GM12892 (cell line): ENCODE measurements at places on chromosomes 16 and 17.

GRCh38 chr16:68395815-68396214 is 52.5 kb downstream of the SMPD3 start:
- no peak for DNase-seq

DNA sequence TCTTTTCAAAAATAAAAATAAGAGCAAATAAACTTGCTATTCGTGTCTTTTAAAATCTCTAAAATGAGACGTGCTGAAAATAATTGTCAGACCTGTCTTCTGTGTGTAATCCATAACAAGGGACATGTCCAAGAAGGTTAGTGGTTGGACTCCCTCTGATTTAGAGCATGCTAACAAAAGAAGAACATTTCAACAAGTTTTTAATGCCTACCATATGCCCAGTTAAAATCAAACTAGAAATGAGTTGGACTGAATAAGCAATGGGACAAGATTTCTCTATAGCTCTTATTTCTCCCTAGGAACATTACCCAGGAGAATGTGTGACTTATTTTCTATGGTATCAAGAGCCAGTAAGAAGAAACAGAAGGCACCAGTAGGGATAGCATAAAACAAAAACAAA is 689.7 kb upstream of the SOX9 start:
- DNase-seq = no peak

- no peak for DNase-seq
Measured at GRCh38 chr16:84453061-84453752, 51.3 kb downstream of the MEAK7 start.

DNA sequence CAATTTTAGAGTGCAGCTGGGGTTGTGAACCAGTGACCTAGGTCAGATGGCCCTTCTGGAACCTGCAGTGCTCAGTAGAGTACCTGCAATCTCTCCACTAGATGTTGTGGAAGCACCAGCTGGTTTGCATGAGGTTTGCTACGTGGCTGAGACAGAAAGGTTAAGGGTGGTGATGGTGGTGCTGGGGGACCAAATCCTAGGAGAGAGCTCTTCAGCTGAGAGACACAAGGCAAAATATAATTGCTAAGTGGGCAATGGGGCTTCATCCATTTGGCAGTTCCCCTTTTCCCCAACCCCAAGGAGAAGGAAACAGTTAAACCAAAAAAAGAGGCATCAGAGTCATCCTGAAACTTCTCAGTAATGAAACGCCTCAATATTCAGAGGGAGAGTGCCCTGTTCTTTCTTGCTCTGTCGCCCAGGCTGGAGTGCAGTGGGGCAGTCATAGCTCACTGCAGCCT is 13.9 kb downstream of the ITPRIPL2 start:
- DNase-seq = no peak

DNA sequence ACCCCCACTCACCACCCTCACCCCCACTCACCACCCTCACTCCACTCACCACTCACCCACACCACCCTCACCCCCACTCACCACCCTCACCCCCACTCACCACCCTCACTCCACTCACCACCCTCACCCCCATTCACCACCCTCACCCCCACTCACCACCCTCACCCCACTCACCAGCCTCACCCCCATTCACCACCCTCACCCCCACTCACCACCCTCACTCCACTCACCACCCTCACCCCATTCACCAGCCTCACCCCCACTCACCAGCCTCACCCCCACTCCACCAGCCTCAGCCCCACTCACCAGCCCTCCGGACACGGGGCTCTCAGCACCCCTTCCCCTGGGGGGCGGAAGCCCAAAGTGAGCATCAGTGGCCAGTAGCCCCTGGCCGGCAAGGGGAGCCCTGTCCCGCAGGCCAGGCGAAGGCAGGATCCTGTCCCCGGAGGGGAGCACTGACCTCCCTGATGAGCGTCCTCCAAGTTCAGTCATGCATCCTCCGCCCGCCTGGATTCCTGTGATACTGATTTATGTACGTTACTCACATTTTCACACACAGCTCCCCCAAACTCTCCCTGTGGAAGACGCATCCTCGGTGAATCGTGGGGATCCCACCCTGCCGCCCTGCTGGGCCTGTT is 18.0 kb upstream of the C1QTNF8 start:
- DNase-seq = no peak

DNA sequence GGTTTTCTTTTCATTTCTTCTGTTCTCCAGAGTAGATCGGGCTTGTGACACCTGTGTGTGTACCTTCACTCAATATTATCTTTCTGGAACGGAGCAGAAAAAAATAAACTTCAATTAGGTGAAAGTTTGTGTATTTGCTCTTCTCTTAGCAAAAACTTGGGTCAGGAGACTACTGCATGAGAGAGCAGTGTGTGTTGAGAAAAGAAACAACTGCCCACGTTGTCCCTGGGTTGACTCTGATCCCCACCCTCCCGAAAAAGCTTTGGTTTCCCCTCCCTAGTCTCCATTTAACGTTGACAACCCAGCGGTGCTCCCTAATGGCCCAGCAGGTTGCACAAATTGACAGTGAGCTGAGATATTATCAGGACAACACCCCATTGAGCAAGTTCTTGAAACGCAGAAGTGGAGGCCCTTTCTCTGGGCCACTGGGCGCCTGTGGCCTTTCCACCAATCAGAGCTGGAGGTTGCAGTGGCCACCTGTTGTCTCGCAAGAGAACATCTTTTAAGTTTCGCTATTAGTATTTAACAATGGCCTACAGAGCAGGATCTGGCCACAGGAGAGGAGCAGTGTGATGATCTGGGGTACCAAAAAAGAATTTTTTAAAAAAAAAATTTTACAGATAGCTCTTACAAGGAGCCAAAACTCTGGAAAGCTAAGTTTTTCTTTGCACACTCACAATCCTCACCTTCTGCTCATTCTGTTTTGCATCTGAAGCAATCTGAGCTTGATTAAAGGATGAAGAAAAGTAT is 1.5 kb upstream of the TOX3 start:
- DNase-seq = no peak

GRCh38 chr17:4256952-4257351 is 6.8 kb downstream of the ANKFY1 start:
- no peak for DNase-seq

DNA sequence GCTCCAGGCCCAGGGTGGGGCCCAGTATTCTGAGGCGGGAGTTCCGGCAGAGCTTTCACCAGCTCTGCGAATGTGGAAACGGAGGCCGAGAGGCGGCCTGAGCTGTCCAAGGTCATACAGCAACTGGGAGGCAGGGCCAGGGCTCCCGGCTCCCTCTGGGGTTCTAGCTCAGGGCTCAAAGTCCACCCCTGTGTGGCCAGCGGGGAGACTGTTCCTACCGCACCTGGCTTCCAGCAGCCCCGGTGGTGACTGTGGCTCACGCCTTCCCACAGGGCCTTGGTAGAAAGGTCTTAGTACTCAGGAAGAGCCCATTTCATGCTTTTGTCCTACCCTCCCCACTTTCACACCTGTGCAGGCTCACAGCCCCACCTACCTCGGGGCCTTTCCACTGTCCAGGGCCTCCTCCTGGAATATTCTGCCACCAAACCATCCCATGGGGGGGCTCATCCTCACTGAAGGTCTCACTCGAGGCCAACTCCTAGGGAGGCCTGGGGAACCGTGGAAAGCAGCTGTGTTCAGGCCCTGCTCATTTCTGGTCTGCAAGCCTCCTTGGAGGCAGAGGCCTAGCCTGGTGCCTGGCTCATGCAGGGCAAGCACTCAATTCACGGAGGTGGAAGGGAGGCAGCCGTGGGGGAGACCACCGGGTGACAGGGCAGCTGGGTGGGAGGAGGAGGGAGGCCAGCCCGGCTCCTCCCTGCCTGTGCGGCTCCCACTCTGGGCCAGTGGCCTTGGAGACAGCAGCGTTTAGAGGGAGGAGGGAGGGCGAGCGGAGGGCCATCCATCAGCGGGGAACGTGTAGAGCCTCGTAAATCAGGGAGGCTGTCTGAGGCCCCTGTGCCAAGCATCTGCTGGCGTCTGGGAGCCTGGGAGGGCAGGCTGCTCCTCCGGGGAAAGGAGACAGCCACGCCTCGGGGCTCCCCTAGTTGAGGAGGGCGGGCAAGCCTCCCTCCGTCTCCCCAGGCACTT is 12.7 kb upstream of the DOC2B start:
- no peak for DNase-seq

DNA sequence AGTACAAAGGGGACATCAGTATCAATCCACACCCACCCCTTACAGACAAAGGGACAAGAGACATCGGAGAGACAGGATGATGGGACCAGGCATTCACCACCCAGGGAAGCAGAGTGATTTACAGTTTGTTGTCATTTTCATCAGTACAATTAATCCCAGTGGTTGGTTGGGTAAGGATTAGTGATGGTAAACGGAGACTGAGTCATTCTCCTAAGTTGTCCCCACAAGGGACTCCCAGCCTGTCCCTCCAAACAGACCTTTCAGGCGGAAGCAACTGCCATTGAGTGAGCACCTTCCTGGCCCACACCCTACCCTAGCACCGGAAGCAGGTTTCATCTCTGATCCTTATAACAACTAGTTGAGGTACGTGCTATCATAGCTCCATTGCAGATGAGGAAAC is 11.2 kb downstream of the PPL start:
- DNase-seq = no peak

GRCh38 chr17:77148077-77148939 is 7.5 kb downstream of the SEC14L1 start:
- DNase-seq = no peak

- no peak for DNase-seq
Measured at GRCh38 chr17:31085563-31085962, 9.2 kb upstream of the NF1 start.

DNA sequence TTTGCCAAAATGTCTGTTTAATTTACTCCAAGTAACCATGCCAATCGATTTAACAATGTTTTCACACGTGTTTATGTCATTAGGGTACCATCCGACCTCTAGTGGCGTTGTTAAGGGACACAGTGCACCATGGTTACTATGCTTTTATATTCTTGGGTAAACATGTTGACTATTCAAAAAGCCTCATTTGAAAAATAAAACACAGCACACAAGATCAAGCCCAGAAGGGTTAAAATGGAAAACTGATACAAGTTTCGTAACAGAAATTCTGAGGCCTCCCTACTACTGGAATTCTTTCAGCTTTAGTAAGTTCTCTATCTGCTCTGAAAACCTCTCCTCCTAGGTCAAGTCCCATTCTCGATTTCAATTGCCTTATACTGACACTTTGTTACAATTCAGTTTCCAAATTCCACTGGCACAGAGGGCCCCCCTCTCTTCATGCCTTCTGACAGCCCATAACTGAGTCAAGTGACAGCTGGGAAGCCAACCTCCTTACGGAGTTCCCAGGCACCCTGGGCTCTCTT is 2.1 kb downstream of the CFAP20 start:
- DNase-seq = no peak

DNA sequence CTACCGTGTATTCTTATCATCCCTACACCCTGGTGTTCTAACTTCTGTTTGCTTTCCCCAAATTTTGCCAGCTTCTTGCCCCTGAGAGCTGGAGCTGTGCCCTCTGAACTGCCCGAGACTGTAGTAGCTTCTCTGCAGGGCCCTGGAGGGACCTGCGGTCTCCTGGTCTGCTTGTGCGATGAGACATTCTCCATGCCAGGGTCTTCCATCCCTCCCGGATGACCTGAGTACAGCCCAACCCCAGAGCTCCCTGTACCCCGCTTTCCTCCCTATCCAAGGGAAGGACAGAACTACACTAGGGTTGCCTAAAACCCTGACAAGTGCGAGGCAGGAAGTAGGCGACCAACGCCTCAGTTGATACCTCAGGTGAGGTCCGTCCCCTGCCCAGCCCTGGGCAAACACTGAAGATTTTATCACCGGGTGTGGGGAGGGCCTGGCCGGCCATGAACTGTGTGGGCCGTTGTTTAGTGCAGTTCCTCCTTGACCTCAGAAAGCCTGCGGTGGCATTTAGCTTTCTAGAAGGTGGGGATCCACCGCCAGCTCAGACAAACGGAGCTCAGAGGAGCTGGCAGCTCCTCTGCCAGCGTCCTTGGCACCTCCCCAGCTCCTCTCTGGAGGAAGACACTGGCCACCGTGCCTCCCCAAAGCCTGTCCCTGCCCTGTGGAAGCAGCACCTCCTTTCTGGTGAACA is 13.7 kb downstream of the CANT1 start:
- DNase-seq = no peak

DNA sequence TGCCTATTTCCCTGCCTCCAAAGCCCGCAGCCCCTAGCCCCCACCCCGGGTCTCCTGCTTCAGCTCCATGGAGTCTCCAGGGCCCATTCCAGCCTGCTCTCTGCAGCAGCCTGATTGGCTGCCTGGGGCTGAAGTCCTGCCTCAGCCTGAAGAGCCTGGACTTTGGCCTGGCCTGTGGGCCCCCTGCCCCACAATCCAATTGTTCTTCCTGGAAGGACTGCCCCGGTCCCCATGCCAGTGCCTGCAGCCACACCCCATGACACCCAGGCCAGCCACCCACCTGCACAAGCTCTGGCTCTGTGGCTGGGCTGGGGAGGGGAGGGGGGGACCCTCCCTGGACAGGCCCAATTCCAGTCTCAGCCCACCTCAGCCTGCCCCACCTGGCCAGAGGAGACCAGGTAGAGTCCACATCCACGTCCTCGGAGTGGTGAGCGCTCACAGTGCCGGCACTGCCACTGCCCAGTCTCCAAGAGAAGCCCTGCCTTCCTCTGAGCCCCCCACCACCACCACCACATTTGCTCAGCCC is 12.3 kb downstream of the ENPP7 start:
- no peak for DNase-seq

DNA sequence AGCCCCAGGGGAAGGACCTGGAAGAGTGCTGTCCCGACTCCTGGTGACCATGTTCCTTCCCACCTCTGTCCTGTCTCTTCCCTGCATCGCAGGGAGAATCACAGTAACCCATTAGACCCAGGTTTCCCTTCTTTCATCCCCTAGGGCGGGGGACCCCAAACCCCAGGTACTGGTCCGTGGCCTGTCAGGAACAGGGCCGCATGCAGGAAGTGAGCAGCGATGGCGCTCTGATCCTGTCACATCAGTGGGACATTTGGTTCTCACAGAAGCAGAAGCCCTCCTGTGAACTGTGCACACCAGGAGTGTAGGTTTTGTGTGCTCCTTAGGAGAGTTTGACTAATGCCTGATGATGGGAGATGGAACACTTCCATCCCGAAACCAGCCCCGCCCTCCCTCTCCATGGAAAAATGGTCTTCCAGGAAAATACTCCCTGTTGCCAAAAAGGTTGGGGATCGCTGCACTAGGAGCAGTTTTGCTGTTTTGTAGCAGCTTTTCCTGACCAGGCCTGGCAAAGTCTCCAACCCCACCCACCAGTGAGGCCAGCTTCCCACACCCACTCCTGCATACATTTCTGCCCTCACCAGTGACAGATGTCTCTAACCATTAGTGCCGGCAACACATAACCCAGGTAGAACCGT is 10.5 kb downstream of the MNT start:
- no peak for DNase-seq

DNA sequence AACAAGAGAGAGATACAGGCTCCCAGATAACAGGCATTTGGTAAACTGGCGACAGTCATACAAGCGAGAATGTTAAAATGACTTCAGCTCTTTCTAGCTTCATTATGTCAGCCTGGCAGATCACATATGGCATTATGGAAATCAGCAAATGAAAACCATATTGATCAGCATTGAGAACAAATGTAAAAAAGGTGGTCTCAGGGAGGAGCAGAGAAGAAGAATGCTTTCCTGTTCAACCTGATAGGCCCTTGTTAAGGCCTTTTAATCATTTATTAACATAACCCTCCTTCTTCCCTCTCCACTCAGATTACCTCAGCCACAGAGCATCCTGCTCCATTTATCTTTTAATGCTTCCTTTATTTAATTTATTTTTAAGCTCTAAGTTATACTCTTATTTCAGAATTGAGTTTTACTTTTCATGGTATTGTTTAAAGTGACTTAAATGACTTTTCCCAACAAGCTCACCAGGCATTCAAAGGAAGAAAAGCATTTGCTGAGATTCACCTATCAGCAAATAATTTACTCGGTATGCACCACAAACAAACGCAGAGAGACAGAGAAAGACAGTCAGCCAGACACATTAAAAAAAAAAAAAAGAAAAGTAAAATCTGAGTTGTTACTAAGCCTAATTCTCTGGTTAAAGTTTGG is 243.9 kb upstream of the TBX2 start:
- no peak for DNase-seq

- no peak for DNase-seq
Measured at GRCh38 chr16:22671301-22672076, 142.5 kb upstream of the HS3ST2 start.
